Neural crest cell (in vitro differentiated cells): ENCODE measurements at places on chromosomes 16 and 17.
A peak's percentile ranks its signal among the peaks of the same experiment; 100 is the strongest.

DNA sequence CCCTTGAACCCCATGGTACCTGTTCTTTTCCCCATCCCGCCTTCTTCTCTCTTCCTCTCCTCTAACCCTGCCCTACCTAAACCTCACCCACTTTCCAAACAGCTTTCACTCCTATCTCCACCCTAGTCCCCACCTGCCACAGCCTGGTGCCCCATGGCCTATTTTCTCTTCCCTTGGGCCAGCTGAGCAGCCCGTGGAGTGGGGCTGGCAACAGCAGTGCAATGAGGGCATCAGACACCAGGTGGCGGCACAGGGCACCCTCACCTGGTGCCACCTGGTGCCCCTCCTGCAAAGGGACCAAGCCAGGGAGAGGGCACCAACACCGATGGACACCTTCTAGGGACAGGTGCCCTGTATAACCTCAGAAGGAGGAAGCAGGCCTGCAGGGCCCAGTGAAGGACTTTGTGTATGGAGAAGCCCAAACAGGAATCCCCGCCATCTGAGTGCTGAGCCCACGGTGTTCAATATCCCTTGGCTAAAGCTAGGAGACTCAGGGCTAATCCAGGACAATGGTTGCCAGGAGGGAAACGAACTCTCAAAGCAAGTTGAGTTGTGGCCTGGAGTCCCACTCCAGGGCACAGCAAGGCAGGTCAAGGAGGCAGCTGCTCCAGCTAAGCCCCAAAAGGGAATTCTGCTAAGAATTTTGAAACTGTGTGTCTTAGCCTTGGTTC is 4.0 kb upstream of the ABCC3 start:
- no peak for DNase-seq
- no peak overlapping the region for H3K4me3 ChIP-seq

GRCh38 chr17:11503308-11504035 is 94.8 kb upstream of the DNAH9 start:
- H3K4me3 ChIP-seq = no peak overlapping the region
- H3K27me3 ChIP-seq = peaks cover 60% of the 10 kb centered on the region
- H3K27ac ChIP-seq = no peak overlapping the region
- H3K36me3 ChIP-seq = no peaks in the 10 kb centered on the region
- DNase-seq = peak; percentile 5
- peaks cover 18% of the 10 kb centered on the region for H3K4me1 ChIP-seq

DNA sequence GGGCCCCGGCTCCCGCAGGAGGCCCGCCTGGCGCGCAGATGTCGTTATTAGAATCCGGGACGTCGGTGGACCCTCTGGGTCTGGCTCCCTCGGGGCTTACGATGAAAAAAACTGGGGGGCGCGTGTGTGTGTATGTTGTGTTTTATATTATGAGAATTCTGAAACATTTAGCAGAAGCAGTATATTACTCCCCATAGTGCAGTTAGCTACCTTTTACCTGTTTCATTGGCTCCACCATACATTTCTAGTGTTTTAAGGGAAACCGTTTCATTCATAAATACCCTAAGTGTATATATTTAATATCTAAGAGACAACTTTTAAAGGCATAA is 486 bp upstream of the DNAJA2 start:
- peak overlapping the region; percentile 94 for H3K4me3 ChIP-seq
- H3K4me1 ChIP-seq = peaks cover 45% of the 10 kb centered on the region
- H3K27me3 ChIP-seq = no peaks in the 10 kb centered on the region
- peak overlapping the region; percentile 98 for H3K27ac ChIP-seq
- H3K36me3 ChIP-seq = no peaks in the 10 kb centered on the region

- peaks cover 41% of the 10 kb centered on the region for H3K4me1 ChIP-seq
- H3K27ac ChIP-seq = peak overlapping the region; percentile 57
- peaks cover 18% of the 10 kb centered on the region for H3K27me3 ChIP-seq
- peaks cover 11% of the 10 kb centered on the region for H3K36me3 ChIP-seq
- peak overlapping the region; percentile 99 for H3K4me3 ChIP-seq
Measured at GRCh38 chr16:22296225-22297113, 740 bp upstream of the POLR3E start.

- no peak overlapping the region for H3K27ac ChIP-seq
- no peak overlapping the region for H3K4me3 ChIP-seq
- H3K4me1 ChIP-seq = no peaks in the 10 kb centered on the region
- H3K36me3 ChIP-seq = no peaks in the 10 kb centered on the region
- peaks cover 15% of the 10 kb centered on the region for H3K27me3 ChIP-seq
Measured at GRCh38 chr16:66342294-66342900, 24.1 kb upstream of the CDH5 start.

GRCh38 chr16:66388350-66389139 is 22.1 kb downstream of the CDH5 start:
- H3K27me3 ChIP-seq = no peaks in the 10 kb centered on the region
- no peak for DNase-seq
- no peaks in the 10 kb centered on the region for H3K36me3 ChIP-seq

- H3K4me3 ChIP-seq = no peak overlapping the region
- no peaks in the 10 kb centered on the region for H3K4me1 ChIP-seq
- DNase-seq = no peak
- no peak overlapping the region for H3K27ac ChIP-seq
Measured at GRCh38 chr17:46878055-46878454, 26.7 kb downstream of the WNT9B start.

DNA sequence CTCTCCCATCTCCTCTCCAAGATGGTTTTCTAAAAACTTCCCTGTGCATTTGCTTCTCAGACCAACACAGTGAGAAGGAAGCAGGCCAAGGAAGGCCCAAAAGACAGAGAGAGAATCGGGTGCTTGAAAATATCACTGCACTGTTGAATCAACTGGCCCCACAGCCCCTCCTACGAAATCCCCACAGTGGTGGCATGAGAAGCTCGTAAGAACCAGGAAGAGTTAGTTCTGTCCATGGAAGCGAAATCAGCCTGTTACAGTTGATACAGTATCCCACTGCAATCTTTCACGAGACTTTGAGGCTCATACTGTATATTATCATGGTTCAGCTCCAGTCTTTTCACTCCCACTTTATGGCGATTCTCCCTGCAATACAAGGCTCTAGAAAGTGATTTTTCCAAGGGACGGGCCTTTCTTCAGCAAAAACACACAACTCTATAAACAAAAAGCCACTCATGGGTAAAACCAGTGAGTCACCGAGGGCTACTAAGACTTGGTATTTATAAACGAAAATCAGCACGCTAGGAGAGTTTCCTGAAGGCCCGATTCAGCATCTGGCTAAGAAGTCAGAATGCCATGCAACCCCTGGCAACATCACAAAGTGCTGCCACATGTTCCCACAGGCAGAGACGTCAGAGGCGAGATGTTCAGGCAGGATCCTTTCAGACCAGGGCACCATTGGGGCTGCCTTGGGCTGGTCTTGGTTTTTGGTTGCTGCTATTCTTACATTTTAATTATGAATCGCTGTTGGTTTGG is 185.7 kb downstream of the IRX5 start:
- DNase-seq = no peak
- no peak overlapping the region for H3K27ac ChIP-seq
- H3K4me3 ChIP-seq = no peak overlapping the region
- H3K27me3 ChIP-seq = no peaks in the 10 kb centered on the region
